ENCODE measurements at places on chromosomes 4 and X.

GRCh38 chrX:154046940-154047610 is 27.4 kb upstream of the IRAK1 start:
- DNase-seq: no peak

GRCh38 chr4:48746608-48747362 is 33.3 kb downstream of the FRYL start:
- no peak for DNase-seq

DNA sequence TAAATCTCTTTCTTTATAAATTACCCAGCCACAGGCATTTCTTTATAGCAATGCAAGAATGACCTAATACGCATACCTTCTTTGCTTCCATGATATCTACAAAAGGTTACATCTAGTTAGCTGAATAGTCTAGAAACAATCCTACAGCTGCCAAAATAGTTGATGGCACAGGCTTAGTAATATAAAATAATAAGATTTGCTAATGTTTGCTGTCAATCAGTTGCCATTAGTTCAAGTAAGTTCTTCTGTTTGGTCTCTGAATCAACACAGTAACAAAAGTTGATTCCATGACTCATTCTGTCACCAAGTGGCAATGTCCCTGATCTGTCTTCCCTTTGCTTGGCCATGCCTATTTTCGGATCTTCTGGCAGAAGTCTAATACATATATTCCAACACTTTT is 470.2 kb downstream of the SPRY1 start:
- no peak for DNase-seq

DNA sequence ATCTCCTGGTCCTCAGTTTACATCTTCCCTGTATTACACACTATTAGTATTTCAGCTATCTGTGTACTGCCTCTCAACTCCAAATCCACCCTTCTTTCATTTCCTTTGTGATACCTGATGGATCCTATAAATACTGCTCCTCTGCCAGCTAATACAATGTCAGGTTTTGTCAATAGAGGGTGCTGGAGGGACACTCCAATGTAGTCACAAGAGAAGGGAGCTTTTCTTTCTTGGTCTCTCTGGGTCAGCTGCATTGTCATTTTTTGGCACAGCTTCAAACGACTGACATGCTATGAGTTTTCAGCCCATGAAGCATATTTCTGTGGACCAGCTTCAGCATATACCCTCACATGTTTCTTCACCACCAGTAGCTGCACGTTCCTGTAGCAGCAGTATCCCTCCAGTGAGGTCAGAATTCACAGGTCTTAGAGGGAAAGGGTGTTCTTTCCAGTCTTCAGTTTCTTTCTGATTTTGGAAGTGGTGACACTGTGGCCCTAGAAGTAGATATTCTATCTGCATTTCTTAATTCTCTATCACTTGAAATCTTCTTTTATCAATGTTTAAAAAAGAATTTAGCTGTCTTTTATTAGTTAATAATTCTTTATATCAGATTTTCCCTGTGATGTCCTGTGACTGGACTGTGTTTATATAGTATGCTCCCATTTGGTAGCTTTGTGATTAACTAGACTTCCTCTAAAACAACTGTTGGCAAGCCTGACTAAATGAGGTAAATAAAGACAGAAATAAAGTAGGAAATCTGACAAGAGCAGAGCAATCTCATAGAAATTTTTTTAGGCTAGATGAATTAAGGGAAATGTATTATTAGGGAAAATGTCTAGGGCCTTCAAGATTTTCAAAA is 60.6 kb downstream of the GABRA2 start:
- peak; percentile 36 for DNase-seq

DNA sequence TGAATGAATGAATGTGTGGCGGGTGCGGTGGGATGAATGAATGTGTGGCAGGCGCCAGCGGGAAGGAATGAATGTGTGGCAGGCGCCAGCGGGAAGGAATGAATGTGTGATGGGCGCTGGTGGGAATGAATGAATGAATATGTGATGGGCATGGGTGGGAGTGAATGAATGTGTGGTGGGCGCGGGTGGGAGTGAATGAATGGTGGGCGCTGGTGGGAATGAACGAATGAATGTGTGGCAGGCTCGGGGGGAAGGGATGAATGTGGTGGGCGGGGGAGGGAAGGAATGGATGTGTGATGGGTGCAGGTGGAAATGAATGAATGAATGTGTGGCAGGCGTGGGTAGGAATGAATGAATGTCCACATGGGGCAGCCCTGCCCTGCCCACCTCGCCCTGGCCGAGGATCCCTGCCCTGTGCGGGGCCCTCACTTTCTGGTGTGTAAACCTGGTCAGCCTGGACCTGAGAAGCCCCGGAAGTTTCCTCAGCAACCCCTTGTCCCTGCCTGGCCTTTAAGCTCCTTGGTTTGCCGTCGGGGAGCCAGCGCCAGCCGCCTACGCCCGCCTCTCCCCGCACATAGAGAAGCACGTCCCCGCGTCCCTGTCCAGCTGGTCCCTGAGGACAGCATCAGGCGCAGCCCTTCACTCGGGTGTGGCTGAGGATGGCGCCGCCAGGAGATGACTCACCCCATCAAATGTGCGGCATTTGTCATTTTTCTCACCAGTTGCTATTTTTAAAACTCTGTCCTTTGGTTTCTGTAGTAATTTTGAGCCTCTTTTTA is 112.8 kb upstream of the LRPAP1 start:
- no peak for DNase-seq

DNA sequence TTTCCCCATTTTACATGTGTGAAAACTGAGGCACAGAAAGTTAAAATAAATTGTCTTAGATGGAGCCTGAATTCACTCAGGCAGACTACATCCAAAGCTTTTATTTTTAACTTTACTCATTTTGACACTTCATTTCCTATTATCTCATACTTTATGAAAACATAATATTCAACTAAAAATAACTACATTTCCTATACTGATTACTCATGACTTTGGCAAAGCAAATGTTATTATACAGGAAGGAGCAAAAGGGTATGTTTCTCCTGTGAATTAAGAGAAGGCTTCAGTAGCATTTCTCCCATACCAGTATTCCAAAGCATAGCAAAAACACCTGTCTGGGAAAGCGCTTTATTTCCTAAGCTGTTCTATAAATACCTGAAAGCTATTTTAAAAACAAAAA is 178.6 kb downstream of the ADAMTS3 start:
- no peak for DNase-seq

DNA sequence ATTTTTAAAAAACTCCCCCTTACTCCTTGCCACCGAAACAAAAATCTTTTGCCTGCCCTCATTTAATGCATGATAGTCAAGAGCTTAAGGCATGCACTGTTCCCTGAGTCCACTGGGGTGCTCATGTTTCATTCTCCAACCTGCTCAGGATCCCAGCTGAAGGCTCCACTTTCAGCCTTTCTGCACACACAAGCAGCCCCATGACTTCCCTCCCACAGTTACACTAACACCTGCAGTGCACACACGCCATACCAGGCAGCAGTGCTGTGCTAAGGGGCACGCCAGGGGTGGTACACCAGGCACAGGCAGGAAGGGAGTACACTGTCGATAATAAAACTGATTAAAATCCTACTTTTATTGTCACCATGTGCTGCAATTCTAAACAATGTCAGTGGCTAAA is 385.2 kb downstream of the BMPR1B start:
- no peak for DNase-seq

- no peak for DNase-seq
These were observed 142.0 kb downstream of the SLC10A7 start for GRCh38 chr4:146379744-146380143.

- peak; percentile 67 for DNase-seq
These were observed 1.0 kb downstream of the AGA start for GRCh38 chr4:177441061-177441802.

DNA sequence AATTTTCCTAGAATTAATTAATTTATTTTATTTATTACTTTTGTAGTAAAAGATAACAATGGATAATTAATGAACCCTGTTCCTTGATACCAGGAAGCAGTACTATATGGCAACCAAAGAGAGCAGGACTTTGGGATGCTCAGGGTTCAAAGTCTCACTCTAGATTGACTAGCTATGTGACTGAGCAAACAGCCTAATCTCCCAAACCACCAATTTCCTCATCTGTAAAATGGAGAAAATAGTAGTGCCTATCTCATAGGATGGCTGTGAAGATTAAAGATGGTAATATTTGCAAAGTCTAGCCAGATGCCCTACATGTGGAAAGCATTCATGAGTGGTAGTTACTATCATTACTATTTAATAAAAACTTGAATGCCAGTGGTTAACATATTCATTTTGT is 97.6 kb downstream of the PRDM5 start:
- no peak for DNase-seq

GRCh38 chr4:128481752-128482480 is 194.3 kb upstream of the PGRMC2 start:
- DNase-seq: no peak

- DNase-seq: no peak
These were observed 30.5 kb upstream of the LIMCH1 start for GRCh38 chr4:41507291-41507947.

DNA sequence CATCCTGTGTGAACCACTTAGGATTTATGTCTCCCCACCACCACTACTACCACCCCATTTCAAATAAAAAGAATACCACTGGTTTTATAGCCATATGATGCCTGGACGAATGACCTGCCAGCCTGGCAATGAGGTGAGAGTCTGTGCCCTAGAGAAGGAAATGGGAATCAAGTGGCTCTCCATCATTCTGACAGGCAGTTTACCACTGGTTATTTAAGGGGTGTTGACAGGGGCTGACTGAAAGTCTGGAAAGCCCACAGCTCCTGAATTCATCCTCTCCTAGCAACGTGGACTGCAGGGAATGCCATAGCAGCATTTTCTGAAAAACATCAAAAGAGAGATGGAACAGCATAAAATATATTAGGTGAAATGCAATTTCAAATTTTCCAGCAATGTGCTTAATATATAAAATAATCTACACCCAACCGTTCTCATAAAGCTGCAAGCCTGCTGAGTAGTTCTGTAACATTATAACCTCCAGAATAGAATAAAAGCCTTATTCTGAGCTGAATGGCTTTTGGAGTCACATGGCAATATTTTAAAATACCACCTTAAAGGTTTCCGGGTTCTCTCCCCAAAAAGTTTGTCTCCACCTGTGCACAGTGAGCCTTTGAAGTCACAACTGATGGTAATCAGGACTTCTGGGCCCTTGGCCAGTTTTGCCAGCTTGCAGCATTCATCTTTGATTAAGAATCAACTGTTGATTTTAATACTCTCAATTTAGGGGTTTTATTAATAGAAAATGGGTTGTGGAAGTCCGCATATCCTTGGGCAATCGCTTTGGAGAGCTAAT is 121.5 kb downstream of the DCTD start:
- no peak for DNase-seq

- no peak for DNase-seq
These were observed 98.3 kb downstream of the FAM47B start for GRCh38 chrX:35040871-35041270.

DNA sequence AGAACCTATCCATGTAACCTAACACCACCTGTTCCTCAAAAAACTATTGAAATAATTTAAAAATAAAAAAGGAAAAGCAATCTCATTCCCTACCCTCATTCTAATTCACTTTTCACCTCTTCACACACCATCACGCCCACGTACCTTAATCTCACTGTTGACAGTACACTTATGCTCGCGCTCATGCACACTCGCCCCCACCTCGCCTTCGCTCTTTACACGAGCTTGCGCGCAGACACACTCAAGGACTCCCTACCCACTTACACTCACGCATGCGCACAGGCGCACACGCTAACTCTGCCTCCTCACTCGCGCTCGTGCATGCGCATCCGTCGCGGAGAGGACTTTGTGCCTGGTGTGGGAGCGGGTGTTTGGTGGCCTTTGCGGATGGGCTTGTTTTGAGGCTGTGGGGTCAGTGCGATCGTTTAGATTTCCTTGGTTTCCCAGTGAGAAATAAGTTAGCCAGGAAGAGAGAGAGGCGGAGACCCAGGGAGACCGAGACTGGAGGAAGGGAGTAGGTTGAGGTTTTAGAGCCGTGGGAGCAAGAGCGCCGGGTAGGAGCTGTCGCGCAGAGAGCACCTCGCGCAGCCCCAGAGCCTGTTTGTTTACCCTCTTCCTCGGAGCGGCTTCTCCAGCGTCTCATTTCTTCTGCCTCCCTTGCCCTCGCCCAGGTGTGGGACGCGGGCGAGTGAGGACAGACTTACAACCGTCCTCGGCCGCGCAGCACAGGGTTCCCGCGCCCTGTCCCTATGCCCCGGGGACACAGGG is 8.1 kb upstream of the GSX2 start:
- peak; percentile 63 for DNase-seq

- peak; percentile 10 for DNase-seq
These were observed 309.5 kb upstream of the FMR1 start for GRCh38 chrX:147602176-147602696.

GRCh38 chr4:80197601-80198440 is 518 bp downstream of the PRDM8 start:
- DNase-seq: no peak

GRCh38 chr4:153220682-153221395 is 16.6 kb downstream of the TRIM2 start:
- no peak for DNase-seq

- peak; percentile 99 for DNase-seq
These were observed 30.8 kb downstream of the RTL5 start for GRCh38 chrX:72100824-72101351.

- DNase-seq: no peak
These were observed 67.8 kb downstream of the ZNF674 start for GRCh38 chrX:46477435-46477834.

GRCh38 chr4:56691425-56691824 is 10.3 kb upstream of the HOPX start:
- DNase-seq: no peak

DNA sequence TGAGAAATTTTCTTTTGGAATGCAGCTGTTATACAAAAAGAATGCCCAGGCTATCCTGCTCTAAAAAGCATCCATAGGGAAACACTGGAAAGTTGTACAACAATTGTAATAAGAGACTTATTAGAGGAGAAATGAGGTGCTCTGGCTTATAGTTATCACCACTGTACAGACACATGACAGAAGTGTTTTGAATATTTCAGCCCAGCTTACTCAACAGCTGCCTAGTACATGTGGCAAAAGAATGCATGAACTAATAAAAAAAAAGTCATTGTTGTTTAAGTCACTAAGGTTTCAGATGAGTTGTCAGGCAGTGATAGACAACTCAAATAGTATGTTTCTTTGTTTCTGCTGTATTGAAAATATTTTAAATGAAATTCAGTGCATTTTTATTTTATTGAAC is 307.7 kb downstream of the GPM6A start:
- no peak for DNase-seq

GRCh38 chr4:102253860-102254259 is 91.4 kb downstream of the SLC39A8 start:
- no peak for DNase-seq

DNA sequence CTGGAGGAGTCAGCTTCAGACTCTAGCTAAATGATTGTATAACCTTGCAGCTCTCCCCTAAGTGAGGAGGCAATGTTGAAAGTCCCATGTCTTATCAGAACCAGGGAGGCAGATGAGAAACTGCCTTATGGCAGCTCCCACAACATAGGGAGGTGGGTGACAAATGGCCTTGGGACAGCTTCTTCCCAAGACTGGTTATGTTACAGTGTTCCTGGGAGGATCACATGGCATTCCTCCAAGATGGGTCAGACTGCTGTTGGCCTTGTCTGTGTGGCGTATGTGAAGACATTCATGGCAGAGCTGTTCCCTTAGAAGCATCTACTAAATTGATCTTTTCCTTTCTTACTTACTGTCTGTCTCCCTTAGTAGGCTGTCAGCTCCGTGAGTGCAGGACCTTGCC is 42.0 kb downstream of the HPRT1 start:
- no peak for DNase-seq
